NCI-H1092 treated with DMSO at 0.1 percent for 48 hours (cell line): ENCODE measurements at places on chromosomes 2 and 18.

GRCh38 chr2:82342356-82342755 is 2037.8 kb upstream of the LRRTM1 start:
- DNase-seq = no peak

DNA sequence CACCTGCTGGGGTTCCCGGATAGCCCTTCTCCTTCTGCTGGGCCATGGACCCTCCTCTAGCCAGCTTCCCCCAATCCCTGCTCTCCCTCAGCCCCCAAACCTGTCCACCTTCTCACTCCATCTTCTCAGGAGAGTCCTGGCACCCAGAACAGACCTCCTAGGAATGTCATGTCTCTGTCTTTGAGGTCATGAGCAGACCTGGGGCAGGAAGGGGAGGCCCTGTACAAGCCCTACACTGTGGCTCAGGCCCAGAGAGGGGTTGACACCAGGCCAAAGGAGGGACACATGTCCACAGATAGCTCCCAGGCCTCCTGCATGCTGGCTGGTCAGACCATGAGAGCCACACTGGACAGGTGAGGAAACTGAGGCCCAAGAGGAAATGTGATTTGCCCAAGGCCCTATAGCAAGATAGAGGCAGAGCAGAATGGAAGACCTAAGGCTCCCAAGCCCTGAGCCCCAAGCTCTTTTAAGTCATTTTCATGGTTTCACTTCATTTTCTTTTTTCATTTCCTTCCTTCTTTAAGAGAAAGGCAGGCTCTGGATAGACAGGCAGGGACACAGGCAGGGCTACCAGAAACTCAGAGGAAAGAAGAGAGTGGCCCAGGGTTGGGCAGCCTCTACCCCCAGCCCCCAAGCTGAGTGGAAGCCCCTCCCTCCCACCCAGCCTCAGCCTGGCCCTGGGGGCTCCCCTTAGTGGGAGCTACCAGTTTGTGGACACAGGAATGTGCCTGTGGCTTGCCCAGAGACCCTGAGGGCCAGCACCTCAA is 159.7 kb downstream of the SMAD7 start:
- DNase-seq = no peak

DNA sequence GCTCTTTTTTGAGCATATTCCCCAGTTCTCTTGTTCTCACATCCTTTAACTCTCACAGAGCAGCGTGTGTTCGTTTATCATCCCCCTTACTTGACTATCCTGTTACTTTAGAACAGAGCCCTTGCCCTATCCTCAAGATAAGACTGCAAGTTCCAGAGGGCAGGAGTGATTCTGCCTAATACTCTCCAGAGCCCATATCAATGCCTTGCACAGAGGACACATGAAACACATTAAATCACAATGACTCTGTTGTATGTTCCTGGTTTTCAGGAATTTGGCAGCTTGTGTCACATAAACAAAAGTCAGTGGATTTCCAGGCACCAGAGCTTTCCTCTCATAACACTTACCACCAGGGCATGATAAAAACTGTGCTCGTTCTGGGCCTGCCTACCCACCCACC is 156.7 kb downstream of the RNF144A start:
- DNase-seq = no peak

DNA sequence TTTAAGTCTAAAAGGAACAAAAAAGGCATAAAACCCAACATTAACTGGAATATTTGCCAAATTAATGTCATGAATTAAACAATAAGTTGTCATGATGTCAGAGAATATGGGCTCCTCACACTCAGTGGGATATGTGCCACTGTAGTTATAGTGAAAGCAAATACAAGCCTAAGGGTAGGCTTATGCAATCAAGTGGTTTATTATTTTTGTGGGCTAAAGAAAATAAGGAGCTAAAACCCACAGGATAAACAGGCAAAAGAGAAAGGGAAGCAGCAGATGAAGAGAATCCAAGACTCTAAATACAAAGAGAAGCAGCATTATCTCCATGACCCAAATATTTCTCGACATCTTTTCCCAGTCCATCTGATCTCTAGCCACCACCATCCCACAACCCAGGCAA is 17.5 kb downstream of the YWHAQ start:
- DNase-seq = no peak

- DNase-seq = no peak
Observed at GRCh38 chr2:217360781-217361482, 501.1 kb upstream of the TNP1 start.

DNA sequence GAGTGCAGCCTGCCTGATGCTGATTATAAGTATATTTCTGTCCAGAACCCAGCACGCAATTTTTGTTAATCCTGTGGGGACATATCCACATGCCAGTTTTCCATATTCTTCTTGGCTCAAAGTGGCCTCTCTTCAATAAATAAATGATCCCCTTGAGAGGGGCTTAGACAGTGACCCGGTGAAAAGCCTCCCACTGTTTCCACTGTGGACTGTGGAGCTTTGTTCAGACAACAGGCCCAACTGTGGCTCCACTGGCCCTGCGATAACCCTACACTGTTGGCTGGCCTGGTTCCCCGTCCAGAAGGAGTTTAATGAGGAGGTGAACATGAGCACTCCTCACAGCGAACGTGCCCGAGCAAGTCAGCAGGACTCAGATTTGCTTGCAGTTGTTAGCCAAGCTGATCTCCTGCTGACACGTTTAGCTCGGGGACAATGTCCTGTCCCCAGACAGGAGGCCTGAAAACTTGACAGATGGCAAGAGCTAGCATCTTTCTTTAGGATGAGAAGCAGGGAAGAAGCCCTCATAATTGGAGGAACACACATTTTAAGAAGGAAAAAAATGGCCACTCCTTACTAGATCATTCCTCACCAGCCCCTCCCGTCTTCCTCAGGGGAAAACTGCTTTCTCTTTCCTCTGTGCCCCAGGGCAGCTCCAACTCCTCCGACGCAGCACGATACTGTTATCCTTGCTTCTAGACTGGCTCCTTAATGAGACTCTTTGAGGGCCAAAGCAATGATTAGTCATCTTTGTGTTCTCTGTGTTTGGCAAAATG is 20.0 kb upstream of the MTCL1 start:
- DNase-seq = no peak

DNA sequence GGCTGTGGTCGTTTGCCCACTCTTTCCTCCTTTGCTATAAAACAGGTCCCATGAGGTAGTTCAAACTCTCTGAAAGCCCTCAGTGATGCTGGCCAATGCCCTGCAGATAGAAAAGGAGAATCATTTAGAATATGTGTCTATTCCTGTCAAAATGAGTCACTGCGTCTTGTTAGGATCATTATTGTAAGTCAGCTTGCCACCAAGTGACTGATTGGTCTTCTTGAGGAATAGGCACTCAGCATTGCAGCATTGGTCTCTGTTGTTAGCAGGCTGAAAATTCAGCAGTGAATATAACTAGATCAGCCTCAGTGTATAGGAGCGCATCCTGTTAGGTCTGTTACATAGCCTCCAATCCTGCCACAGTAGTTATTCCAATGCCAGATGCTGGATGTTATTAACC is 28.9 kb downstream of the PRKRA start:
- no peak for DNase-seq

DNA sequence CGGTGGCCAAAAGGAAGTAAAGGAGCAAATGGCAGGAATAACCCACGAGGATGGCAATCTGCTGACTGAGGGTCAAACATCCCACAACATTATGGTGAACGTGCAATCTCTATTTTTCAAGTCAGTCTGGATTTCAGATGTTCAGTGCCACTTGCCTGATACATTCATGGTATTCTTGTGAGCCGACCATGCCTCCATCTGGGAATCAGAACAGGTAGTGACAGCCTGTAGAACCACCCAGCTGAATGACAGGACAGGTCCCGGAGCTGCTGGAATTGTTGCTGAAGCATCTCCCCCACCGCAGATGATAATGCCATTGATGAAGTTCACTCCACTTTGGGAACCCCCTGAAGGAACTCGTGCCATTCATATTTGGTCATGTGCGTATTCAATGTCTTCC is 123.2 kb downstream of the CAPN13 start:
- no peak for DNase-seq

DNA sequence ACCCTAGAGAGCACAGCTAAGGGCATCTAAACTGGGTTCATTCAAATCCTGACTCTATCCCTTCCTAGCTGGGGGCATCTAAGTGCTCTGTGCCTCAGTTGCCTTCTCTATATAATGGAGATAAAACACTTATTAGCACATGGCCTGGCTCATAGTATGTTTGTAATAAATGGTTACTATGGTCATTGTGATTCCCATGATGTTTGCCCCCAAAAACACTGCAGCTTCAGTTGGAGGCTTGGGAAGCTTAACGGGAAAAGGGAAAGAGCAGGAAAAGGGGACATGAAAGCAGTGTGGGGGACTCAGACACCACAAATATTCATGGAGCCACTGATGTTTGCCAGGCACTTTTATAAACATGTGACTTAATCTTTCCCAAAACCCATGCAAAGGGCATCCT is 118.1 kb downstream of the INHBB start:
- no peak for DNase-seq

DNA sequence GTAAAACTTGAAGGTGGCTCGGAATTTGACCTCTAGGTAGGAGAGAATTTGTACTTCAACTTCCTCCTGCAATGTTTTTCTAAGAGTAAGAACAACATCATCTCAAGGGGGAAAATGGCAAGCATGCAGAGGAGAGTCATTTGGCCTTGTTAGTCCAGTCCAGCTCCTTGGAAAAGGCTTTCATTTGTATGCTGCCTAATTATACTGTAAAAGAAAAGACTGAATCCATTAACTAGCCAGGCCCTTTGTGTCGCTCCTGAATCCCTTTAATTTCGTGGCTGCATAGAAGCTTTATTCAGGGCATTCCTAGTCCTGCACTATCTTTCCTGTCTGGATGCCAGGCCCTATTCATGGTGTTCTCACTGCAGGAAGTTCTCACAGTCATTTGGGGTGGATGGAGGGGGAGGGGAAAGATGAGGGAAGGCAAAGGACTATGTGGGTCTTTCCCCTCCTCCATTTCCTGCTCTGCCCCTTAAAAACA is 36.0 kb downstream of the PHLPP1 start:
- DNase-seq = no peak

- DNase-seq = no peak
Observed at GRCh38 chr18:79905389-79905911, 46.0 kb downstream of the SLC66A2 start.

GRCh38 chr18:21632393-21632792 is 20.3 kb downstream of the SNRPD1 start:
- DNase-seq = no peak

- no peak for DNase-seq
Observed at GRCh38 chr2:201931475-201931874, 102.2 kb upstream of the FZD7 start.

- DNase-seq = no peak
Observed at GRCh38 chr2:179773986-179774385, 87.4 kb downstream of the ZNF385B start.

DNA sequence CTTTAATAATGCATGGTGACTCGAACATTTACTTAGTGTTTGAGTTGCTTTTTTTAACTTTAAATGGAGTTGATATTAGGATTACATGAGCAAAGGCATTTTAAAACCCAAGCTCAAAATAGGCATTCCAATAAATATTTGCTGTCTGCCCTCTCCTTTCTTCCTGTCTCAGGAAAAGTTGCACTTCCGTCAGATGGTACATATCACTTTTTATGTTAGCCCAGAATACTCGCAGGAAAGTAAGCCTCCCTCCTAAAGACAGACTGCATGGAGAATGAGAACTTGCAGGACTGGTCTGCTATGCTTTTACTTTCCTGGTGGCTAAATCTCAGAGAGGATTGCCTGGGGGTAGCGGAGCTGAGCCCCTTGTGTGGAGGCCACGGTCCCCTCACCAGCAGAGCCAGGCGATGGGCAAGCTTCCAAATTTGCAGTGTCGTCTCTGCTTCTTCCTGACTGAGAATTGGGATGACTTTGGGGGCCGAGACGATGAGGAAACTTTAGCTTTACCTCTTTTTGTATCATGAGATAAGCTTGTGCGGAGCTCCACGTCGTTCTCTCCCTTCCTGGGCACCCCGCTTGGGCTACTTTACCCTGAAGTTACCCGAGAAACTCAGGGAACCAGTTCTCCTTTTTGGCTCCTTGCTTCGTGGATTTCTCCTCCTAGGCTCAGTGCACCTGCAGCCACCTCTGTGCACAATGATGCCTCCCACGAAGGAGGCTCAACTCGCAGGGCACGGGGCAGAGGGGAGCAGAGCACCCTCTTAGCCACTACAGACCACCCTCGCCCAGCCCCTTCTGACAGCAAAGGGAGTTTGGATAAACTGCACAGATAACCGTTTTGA is 223.3 kb downstream of the SH3RF3 start:
- no peak for DNase-seq

- no peak for DNase-seq
Observed at GRCh38 chr2:67888351-67889005, 174.3 kb downstream of the C1D start.

DNA sequence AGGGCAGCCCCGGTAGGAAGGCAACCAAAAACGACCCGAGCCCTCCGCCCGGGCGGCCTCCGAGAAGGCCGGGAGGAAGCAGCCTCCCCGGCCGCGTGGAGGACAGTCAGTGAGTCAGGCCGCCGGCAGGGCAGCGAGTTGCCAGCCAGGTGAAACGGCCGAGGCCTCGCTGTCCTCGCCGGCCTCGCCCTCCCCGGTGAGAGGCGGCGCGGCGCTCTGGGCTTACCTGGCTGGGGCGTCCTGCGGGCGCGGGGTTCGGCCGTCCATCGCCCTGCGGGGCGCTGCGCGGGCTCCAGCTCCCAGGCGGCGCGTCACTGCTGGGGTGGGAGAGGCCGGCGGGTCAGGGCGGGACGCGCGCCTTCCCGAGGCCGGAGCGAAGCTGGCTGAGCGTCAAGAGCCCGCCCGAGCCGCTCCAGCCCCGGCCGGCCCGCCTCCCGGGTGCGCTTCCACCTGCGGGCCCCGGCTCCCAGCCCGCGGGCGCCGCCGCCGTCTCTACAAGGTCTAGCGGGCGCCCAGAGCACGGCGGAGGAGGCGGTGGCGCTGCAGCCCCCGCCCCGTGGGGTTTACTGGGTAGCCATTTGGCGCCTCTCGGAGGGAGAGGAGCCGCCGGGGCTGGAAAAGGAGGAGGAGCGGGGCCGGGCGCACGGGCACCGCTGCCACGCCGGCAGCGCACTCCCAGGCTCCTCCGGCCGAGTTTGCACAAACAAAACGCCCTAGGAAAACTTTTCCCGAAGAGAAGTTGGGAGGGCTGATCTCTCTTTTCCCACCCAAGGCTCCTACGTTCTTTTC is 499 bp downstream of the COBLL1 start:
- DNase-seq = peak; percentile 63

DNA sequence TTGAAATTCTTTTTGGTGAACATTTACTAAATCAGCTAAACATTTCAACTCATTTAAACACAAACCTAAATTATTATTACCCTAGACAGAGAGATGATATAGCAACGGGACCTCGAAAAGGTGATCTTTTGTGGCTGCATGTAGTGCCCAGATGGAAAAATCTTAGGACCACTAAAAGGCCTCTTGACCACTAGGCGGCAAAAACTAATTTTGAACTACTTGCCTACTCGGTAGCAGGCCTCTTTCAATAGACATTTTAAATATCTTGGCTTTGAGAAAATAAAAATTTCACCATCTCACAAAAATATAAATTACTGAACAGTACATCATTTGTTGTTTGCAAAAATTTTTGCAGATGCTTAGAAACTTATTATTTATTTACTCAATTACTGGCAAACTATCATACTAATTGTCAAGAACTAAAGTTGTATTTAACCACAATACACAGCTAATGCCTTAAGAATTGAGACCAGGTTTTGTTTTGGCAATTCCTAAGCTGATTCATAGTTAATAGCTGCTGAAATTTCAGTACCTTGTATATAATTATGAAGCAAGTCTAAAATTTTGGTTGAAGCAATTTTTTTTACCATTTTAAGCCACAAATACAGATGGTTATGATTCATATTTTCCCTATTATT is 9.4 kb downstream of the COL3A1 start:
- peak; percentile 0 for DNase-seq
